Suprapubic skin (tissue), 4 donors: ENCODE measurements at places on chromosomes 16 and 17. TPM values are rescaled to one million over a fixed set of nuclear protein-coding genes. Genes with fewer than 3 reads are reported as not detected.

GRCh38 chr17:830950-831349 is 48.8 kb downstream of the MRM3 start:
- no peak for DNase-seq

DNA sequence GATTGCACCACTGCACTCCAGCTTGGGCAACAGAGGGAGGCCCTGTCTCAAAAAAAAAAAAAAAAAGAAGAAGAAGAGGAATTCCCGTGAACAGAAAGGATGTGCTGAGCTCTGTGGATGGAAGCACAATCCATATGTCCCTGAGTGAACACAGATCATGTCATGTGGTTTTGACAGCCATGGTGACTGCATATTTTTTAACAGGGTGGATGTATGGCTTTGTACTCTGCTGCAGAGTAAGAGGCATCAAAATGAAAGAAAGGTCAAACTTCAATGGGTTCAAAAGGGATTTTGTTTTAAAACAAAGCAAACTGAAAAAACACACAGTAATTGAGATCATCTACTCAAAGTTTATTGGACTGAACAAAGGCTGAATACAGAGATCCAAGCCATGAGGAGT is 31.5 kb downstream of the MXRA7 start:
- no peak for DNase-seq

DNA sequence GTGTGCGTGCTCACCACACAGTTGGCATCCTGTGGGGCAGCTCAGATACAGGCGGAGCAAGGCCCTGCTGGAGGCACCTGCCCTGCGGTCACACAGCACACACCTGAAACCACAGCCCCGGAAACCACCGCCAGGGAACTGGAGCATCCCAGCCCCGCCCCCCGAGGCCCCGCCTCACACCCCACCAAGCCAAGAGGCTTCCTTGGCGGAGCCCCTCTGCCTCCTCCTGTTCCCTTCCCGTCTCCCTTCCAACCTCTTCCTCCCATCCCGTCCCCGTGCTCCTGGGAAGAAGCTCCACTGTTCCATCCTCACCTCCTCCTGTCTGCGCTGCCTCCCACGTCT is 205.5 kb downstream of the NTN1 start:
- DNase-seq: peak; percentile 67

DNA sequence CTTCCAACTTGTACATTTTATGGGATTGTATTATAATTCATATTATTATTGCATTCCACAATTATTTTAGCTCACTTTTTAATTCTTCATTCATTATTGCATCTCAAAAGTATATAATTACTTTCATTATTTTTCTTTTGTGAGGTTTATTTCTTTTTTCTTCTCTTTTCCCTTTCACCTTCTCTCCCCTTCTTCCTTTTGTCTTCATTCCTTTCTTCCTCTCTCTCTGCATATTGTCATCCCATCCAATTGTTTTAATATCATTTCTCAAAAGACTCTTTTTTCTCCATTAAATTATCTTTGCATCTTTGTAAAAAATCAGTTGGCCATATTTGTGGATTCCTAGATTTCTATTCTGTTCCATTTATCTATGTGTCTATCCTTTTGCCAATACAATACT is 17.3 kb downstream of the DYNLL2 start:
- no peak for DNase-seq

GRCh38 chr17:27985736-27986399 is 56.6 kb upstream of the NLK start:
- DNase-seq: no peak

DNA sequence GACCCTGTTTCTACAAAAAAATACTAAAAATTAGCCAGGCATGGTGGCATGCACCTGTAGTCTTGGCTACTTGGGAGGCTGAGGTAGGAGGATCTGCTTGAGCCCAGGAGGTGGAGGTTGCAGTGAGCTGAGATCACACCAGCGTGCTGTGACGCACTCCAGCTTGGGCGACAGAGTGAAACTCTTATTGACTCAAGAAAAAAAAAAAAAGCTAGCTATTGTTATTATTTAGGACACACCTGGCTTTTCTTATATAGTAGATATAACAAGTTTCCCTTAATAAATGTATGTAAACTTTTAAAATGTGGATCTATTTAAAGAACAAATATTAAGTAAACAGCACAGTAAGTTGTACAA is 1.8 kb downstream of the RABEP2 start:
- no peak for DNase-seq

DNA sequence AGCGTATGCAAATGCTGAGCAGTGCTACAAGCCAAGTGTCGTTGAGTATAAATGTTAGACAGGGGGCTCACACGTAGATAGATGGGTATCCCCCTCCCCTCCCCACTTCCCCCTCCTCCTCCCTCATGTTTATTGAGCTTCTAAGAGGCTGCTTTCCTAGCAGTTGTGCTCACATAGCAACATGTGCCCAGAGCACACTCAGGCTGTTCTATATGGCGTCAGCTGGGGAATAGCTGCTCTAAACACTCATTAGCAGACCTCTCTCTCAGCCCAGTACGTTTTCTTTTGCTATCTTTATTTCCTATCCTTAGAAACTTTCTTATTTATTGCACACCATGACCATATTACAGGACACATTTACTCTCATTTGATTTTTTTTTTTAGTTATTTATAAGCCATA is 1.8 kb downstream of the KCNJ2 start:
- no peak for DNase-seq

DNA sequence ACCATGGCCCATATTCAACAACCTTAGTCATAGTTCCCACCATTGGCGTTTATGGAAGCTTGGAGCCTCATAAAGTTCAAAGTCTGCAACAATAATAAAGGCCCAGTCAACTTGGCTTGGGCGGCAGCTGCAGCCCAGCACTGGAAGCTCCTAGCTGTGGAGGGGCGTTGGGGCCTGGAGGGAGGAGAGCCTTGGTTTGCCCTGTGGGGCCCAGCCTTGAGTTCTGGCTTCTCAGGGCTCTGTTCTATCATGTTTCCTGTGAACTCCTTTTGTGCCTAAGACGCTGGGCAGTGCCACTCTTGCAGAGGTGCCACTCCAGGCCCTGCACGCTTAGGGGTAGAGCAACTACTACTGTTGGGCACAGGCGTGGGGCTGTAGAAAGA is 927 bp upstream of the ENGASE start:
- DNase-seq: no peak

DNA sequence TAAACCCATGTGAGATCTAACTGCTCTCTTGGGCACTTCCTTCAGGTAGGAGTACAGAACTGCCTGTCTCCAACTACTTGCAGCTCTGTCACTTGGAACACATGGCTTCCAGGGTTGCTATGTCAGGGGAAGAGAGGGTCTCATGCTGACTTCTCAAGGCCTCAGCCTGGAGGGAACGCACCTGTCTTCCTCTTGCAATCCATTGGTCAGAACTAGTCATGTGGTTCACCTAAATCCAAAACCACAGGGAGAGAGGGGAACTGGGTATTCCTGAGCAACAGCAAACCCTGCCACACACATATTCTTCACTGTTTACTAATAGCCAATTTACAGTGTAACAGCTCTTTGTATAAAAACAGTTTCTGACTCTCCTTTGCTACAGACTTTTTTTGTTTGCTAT is 206.1 kb downstream of the KCNJ2 start:
- no peak for DNase-seq

CANT1 gene
- total RNA-seq: 32.7 TPM

TP53TG3C gene
- not detected for total RNA-seq
